ENCODE measurements at places on chromosomes 6 and 20. TPM values are rescaled to one million over a fixed set of nuclear protein-coding genes. Genes with fewer than 3 reads are reported as not detected.
A peak's percentile ranks its signal among the peaks of the same experiment; 100 is the strongest.

Gene HDDC2
- total RNA-seq, result 42.4 TPM

Gene LCA5
- total RNA-seq, result 0.37 TPM

Gene DNAAF9
- 4.2 TPM for total RNA-seq

Gene KCNB1
- 5.6 TPM for total RNA-seq

Gene TBCC
- total RNA-seq, result 43.3 TPM

GRCh38 chr6:40912158-40912946, 126.7 kb downstream of the UNC5CL start:
- peaks cover 6% of the 10 kb centered on the region for H3K4me1 ChIP-seq
- no peak overlapping the region for H3K4me3 ChIP-seq
- no peak overlapping the region for H3K27ac ChIP-seq

- no peak overlapping the region for H3K27ac ChIP-seq
- no peaks in the 10 kb centered on the region for H3K36me3 ChIP-seq
- no peak overlapping the region for H3K4me3 ChIP-seq
Measured at GRCh38 chr20:37976887-37977286, 56.4 kb downstream of the TTI1 start.

DNA sequence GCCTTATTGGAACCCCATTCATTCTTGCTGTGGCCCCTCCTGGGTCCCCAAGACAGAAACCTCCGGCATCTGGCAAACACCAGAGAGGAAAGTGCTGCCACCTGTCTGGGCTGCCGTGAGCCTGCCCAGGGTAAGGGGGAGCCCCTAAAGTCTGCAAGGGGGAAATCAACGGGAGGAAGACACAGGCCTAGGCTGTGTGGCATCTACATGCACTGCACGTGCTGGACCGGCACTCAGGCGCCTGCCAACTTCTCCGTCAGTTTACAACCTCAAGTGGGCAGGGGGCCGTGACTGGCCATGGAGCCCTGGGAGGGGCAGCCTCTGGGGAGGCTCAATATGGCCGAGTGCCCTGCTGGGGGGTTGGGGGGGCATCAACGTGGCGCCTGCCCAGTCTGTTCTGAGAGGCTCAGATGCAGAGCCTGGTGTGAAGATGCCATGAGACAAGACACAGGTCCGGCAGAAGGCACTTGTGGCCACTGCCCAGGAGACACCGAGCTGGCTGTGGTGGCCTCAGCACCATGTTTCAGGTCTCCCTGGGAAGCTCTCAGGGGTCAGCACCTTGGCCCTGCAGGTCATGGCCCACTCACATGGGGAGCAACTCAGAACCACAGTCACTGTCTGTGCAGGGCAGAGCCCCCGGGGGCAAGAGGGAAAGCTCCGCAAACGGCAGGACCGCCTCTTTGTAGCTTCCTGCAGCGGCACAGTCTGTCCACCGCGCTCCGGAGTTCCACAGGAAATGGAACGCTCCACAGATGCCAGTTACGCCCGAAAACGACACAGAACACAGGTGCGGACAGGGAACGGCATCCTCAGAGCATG, 8.4 kb downstream of the UCKL1 start:
- H3K27ac ChIP-seq, result peak overlapping the region; percentile 93
- peaks cover 51% of the 10 kb centered on the region for H3K4me1 ChIP-seq
- H3K36me3 ChIP-seq, result peaks cover 21% of the 10 kb centered on the region
- no peaks in the 10 kb centered on the region for H3K27me3 ChIP-seq
- no peak for DNase-seq

- H3K4me3 ChIP-seq, result no peak overlapping the region
- H3K36me3 ChIP-seq, result no peaks in the 10 kb centered on the region
- no peak for DNase-seq
- no peaks in the 10 kb centered on the region for H3K4me1 ChIP-seq
Measured at GRCh38 chr20:45495501-45495941, 19.9 kb downstream of the SPINT3 start.
